ENCODE measurements at places on chromosomes 2 and 18. TPM values are rescaled to one million over a fixed set of nuclear protein-coding genes. Genes with fewer than 3 reads are reported as not detected.

- no peaks in the 10 kb centered on the region for H3K27me3 ChIP-seq
- H3K36me3 ChIP-seq = no peaks in the 10 kb centered on the region
Measured at GRCh38 chr2:100198461-100199230, 56.3 kb upstream of the AFF3 start.

- no peak overlapping the region for H3K27ac ChIP-seq
- no peak for DNase-seq
- H3K36me3 ChIP-seq = no peaks in the 10 kb centered on the region
- no peak overlapping the region for H3K4me3 ChIP-seq
- H3K4me1 ChIP-seq = no peaks in the 10 kb centered on the region
Measured at GRCh38 chr2:196176142-196176738, 4.9 kb upstream of the STK17B start.

The FKBP7 gene
- 7.7 TPM for total RNA-seq

DNA sequence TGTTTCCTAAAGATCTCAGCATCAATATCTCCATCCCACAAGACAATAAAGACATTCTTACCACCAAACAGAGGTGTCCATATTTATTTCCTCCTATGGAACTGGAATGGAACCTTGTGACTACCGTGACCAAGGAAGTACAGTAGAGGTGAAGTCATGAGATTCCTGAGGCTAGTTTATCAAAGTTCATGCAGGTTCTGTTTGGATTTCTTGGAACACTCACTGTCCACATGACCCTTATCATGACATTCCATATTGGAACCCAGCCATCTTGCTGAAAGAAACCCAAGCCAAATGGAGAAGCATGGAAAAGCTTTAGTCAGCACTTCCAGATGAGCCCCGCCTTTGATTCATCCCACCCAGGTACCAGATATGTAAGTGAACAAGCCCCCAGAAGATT lies 516.0 kb upstream of the POU3F3 start:
- no peak for DNase-seq
- no peaks in the 10 kb centered on the region for H3K27me3 ChIP-seq
- H3K36me3 ChIP-seq = no peaks in the 10 kb centered on the region
- no peak overlapping the region for H3K27ac ChIP-seq

The CYTIP gene
- 5.5 TPM for total RNA-seq

DNA sequence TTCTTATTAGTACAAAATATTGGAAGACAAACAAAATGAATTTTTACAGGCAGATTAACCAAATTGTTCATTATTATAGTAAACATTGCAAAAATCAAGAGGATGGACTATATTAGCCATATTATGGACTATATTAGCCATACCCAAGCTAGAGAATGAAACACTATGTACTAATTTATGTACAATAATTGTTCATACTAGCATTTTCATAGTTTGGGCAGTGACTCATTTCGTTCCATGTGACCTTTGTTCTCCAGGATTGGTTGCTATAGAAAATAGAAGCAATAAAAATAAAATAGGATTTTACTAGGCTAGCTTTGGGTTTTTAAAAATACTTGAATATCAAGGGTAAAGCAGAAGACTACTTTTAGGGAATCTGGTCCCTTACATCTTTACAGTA lies 176.8 kb downstream of the ZEB2 start:
- no peak overlapping the region for H3K4me3 ChIP-seq
- H3K4me1 ChIP-seq = no peaks in the 10 kb centered on the region
- DNase-seq = no peak
- no peaks in the 10 kb centered on the region for H3K36me3 ChIP-seq
- H3K27me3 ChIP-seq = no peaks in the 10 kb centered on the region
- no peak overlapping the region for H3K27ac ChIP-seq

- H3K36me3 ChIP-seq = no peaks in the 10 kb centered on the region
- no peak for DNase-seq
- H3K27me3 ChIP-seq = no peaks in the 10 kb centered on the region
- no peak overlapping the region for H3K4me3 ChIP-seq
Measured at GRCh38 chr2:45340318-45340717, 270.7 kb downstream of the SRBD1 start.

GRCh38 chr18:7896805-7897518 lies 329.8 kb downstream of the PTPRM start:
- H3K27ac ChIP-seq = peak overlapping the region; percentile 15
- H3K27me3 ChIP-seq = no peaks in the 10 kb centered on the region
- no peak overlapping the region for H3K4me3 ChIP-seq
- H3K36me3 ChIP-seq = no peaks in the 10 kb centered on the region
- DNase-seq = no peak

DNA sequence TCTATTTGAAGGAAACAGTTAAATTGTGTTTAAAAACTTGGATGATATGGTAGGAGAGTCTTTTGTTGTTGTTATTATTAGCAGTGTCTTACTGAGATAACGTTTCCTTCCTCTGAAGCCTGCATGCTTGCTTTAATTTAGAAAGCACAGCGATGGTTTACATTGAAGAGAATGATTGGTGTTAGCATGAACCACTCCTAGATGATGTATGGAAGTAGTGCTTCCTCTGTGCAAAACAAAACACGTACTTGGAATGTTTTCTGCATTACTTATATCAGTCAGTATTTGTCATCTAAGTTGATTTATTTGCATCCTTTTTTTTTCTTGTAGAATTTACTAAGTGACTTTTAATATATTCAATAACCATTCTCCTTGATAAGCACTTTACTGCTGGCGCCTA lies 89.0 kb downstream of the UGGT1 start:
- no peak overlapping the region for H3K4me3 ChIP-seq
- H3K27me3 ChIP-seq = no peaks in the 10 kb centered on the region
- H3K27ac ChIP-seq = no peak overlapping the region

- peaks cover 2% of the 10 kb centered on the region for H3K4me1 ChIP-seq
- H3K4me3 ChIP-seq = peak overlapping the region; percentile 2
- no peak for DNase-seq
- H3K27ac ChIP-seq = peak overlapping the region; percentile 67
Measured at GRCh38 chr18:47817017-47817794, 113.3 kb downstream of the SMAD2 start.

Measured in ascending aorta (tissue), 2 donors.